Endothelial cell of coronary artery (primary cell): ENCODE measurements at places on chromosomes 7 and 10. TPM values are rescaled to one million over a fixed set of nuclear protein-coding genes. Genes with fewer than 3 reads are reported as not detected.

MMRN2 gene
- total RNA-seq: 316 and 430 TPM in 2 replicates

IFIT1B gene
- total RNA-seq: not detected in 2 replicates

ATOH7 gene
- not detected in 2 replicates for total RNA-seq

VWDE gene
- total RNA-seq: 0.19 and 0.63 TPM in 2 replicates

FAM25A gene
- total RNA-seq: not detected in 2 replicates

TRIM50 gene
- total RNA-seq: not detected in 2 replicates
